ENCODE measurements at places on chromosomes 7 and 10. TPM values are rescaled to one million over a fixed set of nuclear protein-coding genes. Genes with fewer than 3 reads are reported as not detected.

GRCh38 chr10:131694781-131695495 lies 205.9 kb upstream of the PPP2R2D start:
- H3K4me3 ChIP-seq = no peak overlapping the region
- no peak overlapping the region for H3K27ac ChIP-seq
- no peaks in the 10 kb centered on the region for H3K4me1 ChIP-seq
- peaks cover 2% of the 10 kb centered on the region for H3K27me3 ChIP-seq

DNA sequence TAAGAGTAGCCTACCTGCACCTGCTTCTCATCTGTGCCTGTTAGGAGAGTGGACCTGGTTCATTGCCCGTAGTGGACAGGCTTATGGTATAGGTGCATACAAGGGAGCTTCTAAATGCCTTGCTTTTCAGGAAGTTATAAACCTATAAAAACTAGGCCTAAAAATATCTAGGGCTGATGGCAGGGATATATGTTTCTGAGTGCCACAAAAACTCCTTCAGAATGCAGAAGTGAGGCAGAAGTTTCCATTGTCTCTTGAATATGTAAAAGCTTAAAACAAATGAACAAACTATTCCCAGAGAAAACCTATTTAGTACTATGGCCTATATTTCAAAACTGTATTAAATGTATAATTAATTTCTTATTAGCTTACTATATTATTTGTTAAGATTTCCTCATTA lies 91.8 kb downstream of the RNLS start:
- H3K36me3 ChIP-seq = no peaks in the 10 kb centered on the region
- no peaks in the 10 kb centered on the region for H3K27me3 ChIP-seq
- DNase-seq = no peak

GRCh38 chr10:48516911-48517310 lies 88.0 kb downstream of the ARHGAP22 start:
- H3K27ac ChIP-seq = no peak overlapping the region
- H3K4me3 ChIP-seq = no peak overlapping the region
- H3K4me1 ChIP-seq = no peaks in the 10 kb centered on the region
- H3K36me3 ChIP-seq = no peaks in the 10 kb centered on the region
- H3K27me3 ChIP-seq = peaks cover 4% of the 10 kb centered on the region
- no peak for DNase-seq

DNA sequence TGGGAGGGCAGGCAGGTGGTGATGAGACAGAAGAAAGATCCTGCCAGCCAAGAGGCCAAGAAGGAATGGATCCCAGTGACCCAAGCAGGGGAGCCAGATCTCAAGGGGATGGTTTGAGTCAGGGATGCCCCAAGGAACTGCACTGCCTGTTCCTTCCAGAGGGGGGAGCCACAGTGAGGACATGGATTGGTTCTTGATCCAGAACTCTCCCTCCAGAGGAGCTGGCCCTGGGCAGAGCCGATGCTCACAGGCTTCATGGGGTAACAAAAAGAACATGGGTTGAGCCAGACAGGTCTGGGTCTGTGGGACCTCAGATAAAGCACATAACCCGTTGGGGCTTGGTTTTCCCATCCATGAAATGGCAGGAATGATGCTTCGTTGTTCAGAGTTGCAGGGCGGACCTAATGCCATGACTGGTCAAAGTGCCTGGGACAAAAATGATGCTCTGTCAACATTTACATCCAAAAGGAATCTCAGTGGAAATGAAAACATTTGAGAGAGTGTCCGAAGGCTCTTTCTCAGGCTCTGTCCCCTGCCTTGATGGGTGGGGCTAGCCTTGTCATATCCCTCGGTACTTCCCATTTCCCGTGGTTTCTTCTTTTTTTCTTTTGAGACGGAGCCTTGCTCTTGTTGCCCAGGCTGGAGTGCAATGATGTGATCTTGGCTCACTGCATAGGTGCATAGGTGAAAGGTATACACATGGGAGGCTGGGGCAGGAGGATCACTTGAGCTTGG lies 4.7 kb upstream of the DENND2A start:
- H3K36me3 ChIP-seq = no peaks in the 10 kb centered on the region
- H3K27me3 ChIP-seq = no peaks in the 10 kb centered on the region
- H3K4me3 ChIP-seq = no peak overlapping the region
- DNase-seq = no peak

Gene MSMB
- total RNA-seq = not detected

- DNase-seq = no peak
- peaks cover 4% of the 10 kb centered on the region for H3K27me3 ChIP-seq
- no peak overlapping the region for H3K27ac ChIP-seq
- no peak overlapping the region for H3K4me3 ChIP-seq
These were observed 448.8 kb downstream of the LRMDA start for GRCh38 chr10:75880031-75880775.

Gene CC2D2B
- total RNA-seq = 0.21 TPM

DNA sequence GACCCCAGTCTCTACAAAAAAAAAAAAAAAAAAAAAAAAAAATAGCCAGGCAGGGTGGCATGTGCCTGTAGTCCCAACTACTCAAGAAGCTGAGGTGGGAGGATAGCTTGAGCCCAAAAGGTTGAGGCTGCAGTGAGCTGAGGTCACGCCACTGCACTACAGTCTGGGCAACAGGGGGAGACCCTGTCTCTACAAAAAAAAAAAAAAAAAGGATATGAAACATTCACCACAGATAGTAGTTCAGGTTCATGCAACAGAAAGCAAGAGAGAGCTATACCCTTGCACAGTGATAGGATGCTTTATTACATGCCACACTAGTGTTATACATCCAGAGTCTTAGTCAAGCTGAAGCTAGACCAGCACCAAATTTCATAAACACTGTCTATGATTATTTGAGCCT lies 148.4 kb upstream of the KAT6B start:
- H3K4me3 ChIP-seq = no peak overlapping the region
- no peak for DNase-seq
- no peaks in the 10 kb centered on the region for H3K27me3 ChIP-seq
- no peaks in the 10 kb centered on the region for H3K4me1 ChIP-seq
- no peaks in the 10 kb centered on the region for H3K36me3 ChIP-seq
- no peak overlapping the region for H3K27ac ChIP-seq

Gene HOXA1
- 8.8 TPM for total RNA-seq

Gene IQUB
- total RNA-seq = 0.59 TPM

GRCh38 chr10:94138391-94138790 lies 144.7 kb downstream of the PLCE1 start:
- no peaks in the 10 kb centered on the region for H3K36me3 ChIP-seq
- H3K4me3 ChIP-seq = no peak overlapping the region
- DNase-seq = no peak
- H3K4me1 ChIP-seq = no peaks in the 10 kb centered on the region
- H3K27me3 ChIP-seq = no peaks in the 10 kb centered on the region

Gene PLXNA4
- total RNA-seq = 0.10 TPM
